Ovary (tissue), 10 donors: ENCODE measurements at places on chromosomes 3 and 15. TPM values are rescaled to one million over a fixed set of nuclear protein-coding genes. Genes with fewer than 3 reads are reported as not detected.

DNA sequence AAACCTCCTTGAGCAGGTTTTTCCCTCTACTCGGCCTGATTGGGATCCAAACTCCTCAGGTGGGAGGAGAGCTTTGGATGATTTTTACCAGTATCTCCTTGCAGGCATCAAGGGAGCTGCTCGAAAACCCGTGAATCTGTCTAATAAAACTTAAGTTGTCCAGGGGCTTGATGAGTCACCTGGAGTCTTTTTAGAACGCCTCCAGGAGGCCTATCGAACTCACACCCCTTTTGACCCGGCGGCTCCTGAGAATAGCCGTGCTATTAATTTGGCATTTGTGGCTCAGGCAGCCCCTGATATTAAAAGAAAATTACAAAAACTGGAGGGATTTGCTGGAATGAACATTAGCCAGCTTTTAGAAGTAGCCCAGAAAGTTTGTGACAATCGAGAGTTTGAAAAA is 41.6 kb downstream of the ZBTB11 start:
- H3K4me1 ChIP-seq = no peaks in the 10 kb centered on the region
- H3K4me3 ChIP-seq = no peak overlapping the region
- no peaks in the 10 kb centered on the region for H3K27me3 ChIP-seq
- DNase-seq = no peak
- H3K27ac ChIP-seq = no peak overlapping the region

Gene GABRR3
- polyA plus RNA-seq = not detected

DNA sequence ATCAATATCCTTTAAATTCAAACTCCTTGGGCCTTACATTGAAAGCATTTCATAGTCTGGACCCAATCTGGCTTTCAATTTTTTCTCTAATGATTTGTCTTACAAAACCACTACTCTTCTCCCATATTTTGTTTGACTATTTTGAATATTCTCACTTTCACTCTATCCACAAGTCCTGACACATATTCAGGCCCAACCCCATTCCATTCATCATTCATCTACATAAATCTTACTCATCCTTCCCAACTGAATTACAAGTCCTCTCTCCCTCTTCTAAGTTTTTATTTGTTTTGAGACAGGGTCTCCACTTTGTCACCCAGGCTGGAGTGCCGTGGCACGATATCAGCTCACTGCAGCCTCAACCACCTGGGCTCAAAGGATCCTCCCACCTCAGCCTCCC is 43.6 kb downstream of the TOP2B start:
- no peaks in the 10 kb centered on the region for H3K36me3 ChIP-seq
- H3K4me1 ChIP-seq = no peaks in the 10 kb centered on the region
- no peaks in the 10 kb centered on the region for H3K27me3 ChIP-seq
- H3K27ac ChIP-seq = no peak overlapping the region
- no peak for DNase-seq

DNA sequence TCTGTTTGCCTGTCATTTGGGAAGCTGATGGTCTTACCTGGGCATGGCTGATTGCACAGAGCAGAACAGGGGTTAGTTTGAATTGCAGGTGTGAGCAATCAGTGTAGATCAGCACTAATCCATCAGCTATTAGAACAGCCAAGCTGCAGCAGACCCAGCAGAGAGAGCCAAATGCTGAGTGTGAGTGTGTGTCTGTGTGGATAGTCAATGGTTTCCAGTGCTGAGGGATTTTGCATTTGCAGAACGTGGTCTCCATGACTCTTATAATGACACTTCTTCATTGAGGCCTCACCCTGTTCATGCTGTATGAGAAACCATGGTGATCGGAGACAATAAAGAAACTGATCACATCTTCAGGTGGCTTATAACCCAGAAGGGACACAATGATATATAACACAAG is 312.1 kb downstream of the SOX2 start:
- H3K27me3 ChIP-seq = no peaks in the 10 kb centered on the region
- H3K36me3 ChIP-seq = no peaks in the 10 kb centered on the region
- H3K4me1 ChIP-seq = no peaks in the 10 kb centered on the region
- H3K27ac ChIP-seq = no peak overlapping the region

GRCh38 chr3:66495668-66496045 is 5.2 kb downstream of the LRIG1 start:
- no peak overlapping the region for H3K4me3 ChIP-seq
- no peaks in the 10 kb centered on the region for H3K36me3 ChIP-seq
- no peak overlapping the region for H3K27ac ChIP-seq
- H3K27me3 ChIP-seq = no peaks in the 10 kb centered on the region

DNA sequence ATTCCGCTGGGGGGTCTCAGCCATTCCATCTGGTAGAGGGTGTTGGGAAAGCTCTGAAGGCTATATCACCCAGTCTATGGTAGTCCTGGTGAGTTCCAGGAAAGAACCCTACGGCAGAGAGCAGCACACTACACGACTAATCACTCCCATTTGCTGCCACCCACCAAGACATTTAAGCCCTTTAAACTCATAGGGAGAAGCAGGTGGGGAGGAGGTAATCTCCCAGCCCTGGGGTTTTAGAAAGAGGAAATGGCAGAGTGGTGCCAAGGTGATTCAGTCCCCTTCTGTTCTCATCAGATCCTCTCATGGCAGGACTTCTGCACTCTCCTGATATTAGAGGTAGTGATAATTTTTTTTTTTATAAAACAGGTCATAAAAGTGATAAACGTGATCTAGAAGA is 10.6 kb upstream of the VWA5B2 start:
- no peak overlapping the region for H3K4me3 ChIP-seq
- H3K27ac ChIP-seq = no peak overlapping the region
- H3K4me1 ChIP-seq = no peaks in the 10 kb centered on the region
- H3K27me3 ChIP-seq = no peaks in the 10 kb centered on the region
- no peaks in the 10 kb centered on the region for H3K36me3 ChIP-seq

- no peaks in the 10 kb centered on the region for H3K4me1 ChIP-seq
- no peaks in the 10 kb centered on the region for H3K27me3 ChIP-seq
- no peak overlapping the region for H3K27ac ChIP-seq
- H3K4me3 ChIP-seq = no peak overlapping the region
- H3K36me3 ChIP-seq = no peaks in the 10 kb centered on the region
Measured at GRCh38 chr3:182252802-182253201, 540.5 kb upstream of the ATP11B start.

DNA sequence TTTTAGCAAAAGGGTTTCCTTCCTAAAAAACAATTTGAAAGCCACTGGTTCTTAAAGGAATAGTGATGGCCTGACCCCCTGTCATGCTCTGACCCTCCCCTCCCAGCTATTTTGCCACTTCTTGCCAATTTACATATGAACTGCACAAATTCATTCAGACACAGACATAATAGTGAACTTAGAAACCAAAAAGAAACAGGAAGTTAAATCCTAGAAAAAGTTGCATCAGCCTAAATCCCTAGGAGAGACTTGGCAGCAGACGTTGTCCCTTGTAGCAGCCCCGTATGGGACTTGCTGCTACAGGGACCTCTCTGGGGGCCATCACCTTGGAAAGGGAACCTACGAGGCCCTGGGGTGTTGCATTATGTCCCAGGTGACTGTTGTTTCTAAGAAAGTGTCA is 14.3 kb upstream of the PDE8A start:
- H3K27ac ChIP-seq = no peak overlapping the region
- no peaks in the 10 kb centered on the region for H3K4me1 ChIP-seq
- no peaks in the 10 kb centered on the region for H3K27me3 ChIP-seq
- DNase-seq = no peak

Gene LRIG1
- 64.8 TPM for polyA plus RNA-seq

Gene KIF15
- 0.35 TPM for polyA plus RNA-seq

Gene KLHL40
- polyA plus RNA-seq = not detected

DNA sequence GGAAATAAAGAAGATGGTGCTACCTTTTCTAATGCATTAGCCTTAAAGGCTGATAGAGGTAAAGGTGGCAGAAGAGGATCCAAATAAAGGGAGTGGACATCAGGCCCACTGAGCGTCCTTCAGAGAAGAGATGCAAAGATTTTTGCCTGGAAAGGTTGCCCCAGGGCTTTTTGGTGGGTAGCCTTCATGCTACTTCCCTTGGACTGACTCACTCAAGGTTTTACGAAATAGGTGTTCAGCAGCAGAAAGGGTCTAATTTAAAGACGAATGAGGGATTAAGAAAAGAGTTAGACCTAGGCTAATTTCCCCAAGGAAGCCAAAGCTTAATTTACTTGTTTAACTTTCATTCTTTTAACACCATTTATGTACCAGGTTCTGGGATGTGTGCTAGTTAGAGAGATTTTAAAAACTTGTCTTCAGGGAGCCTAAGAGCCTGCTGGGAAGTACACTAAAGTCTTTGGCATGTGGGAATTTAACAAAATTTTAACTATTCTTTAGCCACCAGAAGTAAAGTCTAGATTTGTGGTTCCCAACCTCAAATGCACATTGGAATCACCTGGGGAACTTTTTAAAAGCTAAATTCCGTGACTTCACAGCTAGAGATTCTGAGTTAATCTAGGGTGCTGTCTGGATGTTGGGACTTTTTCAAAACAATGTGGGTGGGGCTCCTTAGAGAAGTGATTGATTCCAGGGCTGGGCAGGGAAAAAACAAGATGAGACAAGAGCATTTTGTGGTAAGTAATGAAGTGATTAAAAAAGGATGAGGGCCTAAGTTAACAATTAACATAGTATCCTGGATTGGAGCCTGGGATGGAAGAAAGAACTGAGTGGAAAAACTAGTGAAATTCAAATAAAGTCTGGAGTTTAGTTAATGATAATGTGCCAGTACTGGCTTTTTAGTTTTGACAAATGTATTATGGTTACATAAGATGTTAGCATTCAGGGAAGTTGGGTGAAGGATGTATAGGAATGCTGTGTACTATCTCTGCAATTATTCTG is 3.4 kb downstream of the IL20RB start:
- H3K27ac ChIP-seq = no peak overlapping the region
- H3K27me3 ChIP-seq = no peaks in the 10 kb centered on the region
- H3K4me1 ChIP-seq = no peaks in the 10 kb centered on the region
- DNase-seq = no peak

Gene GUCA1C
- 1.8 TPM for polyA plus RNA-seq

Gene GOLGA8S
- polyA plus RNA-seq = 0.11 TPM

GRCh38 chr3:127008236-127008635 is 25.3 kb downstream of the PLXNA1 start:
- H3K4me3 ChIP-seq = no peak overlapping the region
- no peak overlapping the region for H3K27ac ChIP-seq
- H3K4me1 ChIP-seq = no peaks in the 10 kb centered on the region
- H3K36me3 ChIP-seq = no peaks in the 10 kb centered on the region

Gene ITGA11
- polyA plus RNA-seq = 2.2 TPM

Gene CDHR4
- polyA plus RNA-seq = not detected

DNA sequence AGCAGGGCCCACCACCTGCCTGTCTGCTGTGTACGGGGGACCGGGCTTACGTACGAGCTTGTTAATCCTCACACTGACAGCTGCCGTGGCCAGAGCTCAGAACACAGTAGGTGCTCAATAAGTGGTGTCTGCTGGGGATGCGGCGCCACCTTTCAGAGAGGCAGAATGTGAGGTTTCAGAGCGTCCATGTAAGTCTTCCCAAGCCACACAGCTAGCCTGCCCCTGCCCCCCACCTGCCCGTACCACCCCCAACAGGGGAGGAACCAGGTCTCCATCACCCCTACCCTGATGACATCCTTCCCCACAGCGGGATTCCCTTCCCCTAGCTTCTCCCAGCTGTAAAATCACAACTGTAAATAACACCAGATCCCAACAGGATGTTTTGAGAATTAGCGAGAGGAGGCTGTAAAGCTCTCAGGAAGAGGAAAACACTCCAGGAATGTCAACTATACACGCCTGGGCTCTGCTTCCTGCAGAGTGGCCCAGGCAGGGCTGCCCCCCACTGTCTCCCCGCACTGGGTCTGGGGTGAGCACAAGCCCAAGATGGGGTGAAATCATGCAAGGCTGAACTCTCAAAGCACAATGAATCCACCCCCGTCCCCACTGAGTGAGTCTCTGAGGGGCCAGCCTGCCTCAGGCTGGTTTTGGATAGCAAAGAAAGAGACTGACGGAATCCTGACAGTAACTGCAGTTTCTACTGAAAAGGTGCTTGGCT is 250.1 kb upstream of the LYSMD4 start:
- peaks cover 9% of the 10 kb centered on the region for H3K4me1 ChIP-seq
- no peaks in the 10 kb centered on the region for H3K36me3 ChIP-seq
- DNase-seq = no peak
- H3K27me3 ChIP-seq = no peaks in the 10 kb centered on the region
- H3K4me3 ChIP-seq = no peak overlapping the region

DNA sequence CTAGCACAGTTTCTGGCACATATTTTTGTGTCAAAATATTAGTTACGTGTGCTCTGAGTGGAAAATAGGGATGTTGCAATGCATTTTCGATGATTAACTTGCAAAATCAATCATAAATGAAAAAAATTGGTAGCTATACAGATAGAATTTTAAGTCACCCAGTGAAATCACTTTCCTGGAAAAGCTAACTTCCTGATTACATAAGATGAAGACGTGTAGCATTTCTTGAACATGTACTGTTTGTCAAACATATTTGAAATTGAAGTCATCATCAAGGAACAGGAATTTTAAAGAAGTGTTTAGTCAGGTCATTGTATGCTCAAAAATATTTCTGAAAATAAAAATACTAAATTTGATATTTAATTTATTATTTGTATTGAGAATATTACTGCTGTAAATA is 977.7 kb downstream of the PLOD2 start:
- no peak overlapping the region for H3K4me3 ChIP-seq
- no peaks in the 10 kb centered on the region for H3K27me3 ChIP-seq
- no peak overlapping the region for H3K27ac ChIP-seq
- DNase-seq = no peak
- no peaks in the 10 kb centered on the region for H3K36me3 ChIP-seq

DNA sequence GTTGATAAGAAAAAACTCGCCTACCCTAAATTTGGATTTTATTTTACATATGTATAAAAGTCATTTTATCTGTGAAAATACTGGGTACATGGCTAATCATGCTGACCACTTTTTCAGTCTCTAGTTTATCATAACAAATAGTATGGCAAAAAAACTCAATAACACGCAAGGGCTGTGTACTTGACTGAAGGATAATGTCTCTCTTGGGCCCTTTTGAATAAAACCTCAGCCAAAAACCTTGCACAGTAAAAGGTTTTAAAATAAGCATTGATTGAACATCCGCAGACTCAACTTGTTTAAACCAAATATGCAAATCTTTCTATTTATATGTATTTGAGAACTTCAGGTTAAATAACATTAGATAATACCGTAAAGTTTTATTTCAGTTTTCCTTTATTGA is 285.3 kb downstream of the CADM2 start:
- H3K36me3 ChIP-seq = no peaks in the 10 kb centered on the region
- no peak overlapping the region for H3K27ac ChIP-seq

GRCh38 chr3:30258426-30259392 is 347.7 kb upstream of the TGFBR2 start:
- no peak for DNase-seq
- no peak overlapping the region for H3K4me3 ChIP-seq
- H3K36me3 ChIP-seq = no peaks in the 10 kb centered on the region
- H3K27ac ChIP-seq = no peak overlapping the region
- no peaks in the 10 kb centered on the region for H3K4me1 ChIP-seq
- H3K27me3 ChIP-seq = no peaks in the 10 kb centered on the region

DNA sequence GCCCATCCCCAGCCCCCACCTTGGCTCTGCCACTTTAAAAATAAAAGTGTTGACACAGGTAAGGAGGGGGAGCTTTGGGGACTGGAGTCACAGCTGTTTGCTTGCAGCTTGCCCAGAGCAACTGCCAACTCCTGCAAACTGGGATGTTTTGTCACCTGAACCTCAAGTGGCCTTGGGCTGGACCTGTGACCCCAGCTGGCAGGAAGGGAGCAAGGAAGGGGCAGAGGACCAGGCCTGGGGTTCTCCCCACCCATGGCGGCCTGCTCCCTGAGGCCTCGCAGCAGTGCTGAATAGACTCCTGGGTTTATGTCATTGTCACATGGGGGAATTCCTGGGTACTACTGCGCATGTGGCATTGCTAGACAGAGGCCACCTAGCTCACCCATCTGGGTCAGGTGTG is 246.9 kb upstream of the TLE3 start:
- H3K4me1 ChIP-seq = no peaks in the 10 kb centered on the region
- no peaks in the 10 kb centered on the region for H3K27me3 ChIP-seq
- H3K36me3 ChIP-seq = no peaks in the 10 kb centered on the region
- DNase-seq = no peak
- no peak overlapping the region for H3K4me3 ChIP-seq
